ENCODE measurements at places on chromosomes 11 and 22.
A peak's percentile ranks its signal among the peaks of the same experiment; 100 is the strongest.

DNA sequence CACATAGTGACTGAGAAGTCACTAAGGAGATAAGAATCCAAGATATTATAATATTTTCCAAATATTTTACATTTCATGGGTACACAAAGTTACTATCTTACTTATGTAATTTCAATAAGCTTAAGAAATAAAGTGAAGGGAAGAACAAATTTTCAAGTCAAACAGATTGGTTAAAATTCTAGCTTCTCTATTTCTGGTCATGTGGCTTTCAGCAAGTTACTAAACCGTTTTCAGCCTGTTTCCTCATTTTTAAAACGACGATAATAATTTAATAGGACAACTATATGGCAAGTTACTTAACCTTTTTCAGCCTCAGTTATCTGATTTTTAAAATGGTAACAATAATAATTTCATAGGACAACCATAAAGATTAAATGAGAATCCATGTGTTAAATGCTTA, 15.6 kb downstream of the DCUN1D5 start:
- no peak for DNase-seq

DNA sequence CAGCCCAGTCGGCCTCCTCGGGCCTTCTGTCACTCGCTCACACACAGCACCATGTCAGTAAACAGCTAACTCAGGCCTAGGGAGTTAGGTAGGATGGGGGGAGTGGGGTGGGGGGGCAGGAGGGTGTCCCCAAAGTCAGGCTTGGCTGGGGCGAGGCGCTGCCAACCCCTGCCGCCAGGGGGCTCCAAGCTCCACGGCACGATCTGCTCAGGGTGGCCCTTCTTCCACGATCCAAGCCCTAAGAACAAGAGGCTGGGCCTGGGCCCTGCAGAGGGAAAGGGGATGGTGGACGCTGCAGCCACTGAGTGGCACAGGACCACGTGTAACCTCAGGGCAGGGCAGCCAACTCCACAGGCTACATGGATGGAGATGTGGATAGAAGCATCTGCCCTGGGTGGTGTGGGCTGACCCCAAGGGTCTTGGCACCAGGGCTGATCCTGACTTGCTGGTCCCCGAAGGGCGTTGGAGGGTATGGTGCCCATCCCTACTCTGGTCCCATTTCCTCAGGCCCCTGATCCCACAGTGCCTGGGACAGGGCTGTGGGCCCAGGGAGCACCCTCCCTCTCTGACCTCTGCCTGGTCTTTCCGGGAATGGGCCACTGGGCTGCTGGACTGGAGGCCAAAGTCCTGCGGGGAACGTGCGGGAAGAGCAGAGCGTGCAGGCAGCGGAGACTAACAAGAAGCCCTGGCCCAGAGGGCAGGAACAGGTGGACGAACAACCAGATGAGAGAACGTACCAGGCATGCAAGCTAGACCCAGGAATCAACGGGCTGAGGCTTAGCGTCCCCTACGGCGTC, 29.1 kb upstream of the TXNRD2 start:
- DNase-seq = peak; percentile 64

GRCh38 chr11:118628432-118628831, 21.0 kb downstream of the PHLDB1 start:
- DNase-seq = no peak

DNA sequence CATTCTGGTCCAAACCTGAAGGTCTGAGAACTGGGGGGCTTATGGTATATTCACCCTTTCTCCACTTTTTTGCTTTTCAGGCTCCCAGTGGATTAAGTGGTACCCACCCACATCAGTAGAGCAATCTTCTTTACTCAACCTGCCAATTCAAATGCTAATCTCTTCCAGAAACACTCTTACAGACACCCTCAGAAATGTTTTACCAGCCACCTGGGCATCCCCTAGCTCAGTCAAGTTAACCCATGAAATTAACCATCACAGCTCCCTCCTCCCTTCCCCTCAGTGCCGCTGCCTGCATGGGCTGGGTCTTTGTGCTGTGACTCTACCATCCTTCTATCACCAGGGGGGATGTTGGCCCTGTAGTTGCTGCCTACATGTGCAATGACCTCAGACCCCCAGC, 398.7 kb downstream of the BUD13 start:
- no peak for DNase-seq

GRCh38 chr22:27919942-27920755, 1.1 kb upstream of the PITPNB start:
- DNase-seq = no peak

DNA sequence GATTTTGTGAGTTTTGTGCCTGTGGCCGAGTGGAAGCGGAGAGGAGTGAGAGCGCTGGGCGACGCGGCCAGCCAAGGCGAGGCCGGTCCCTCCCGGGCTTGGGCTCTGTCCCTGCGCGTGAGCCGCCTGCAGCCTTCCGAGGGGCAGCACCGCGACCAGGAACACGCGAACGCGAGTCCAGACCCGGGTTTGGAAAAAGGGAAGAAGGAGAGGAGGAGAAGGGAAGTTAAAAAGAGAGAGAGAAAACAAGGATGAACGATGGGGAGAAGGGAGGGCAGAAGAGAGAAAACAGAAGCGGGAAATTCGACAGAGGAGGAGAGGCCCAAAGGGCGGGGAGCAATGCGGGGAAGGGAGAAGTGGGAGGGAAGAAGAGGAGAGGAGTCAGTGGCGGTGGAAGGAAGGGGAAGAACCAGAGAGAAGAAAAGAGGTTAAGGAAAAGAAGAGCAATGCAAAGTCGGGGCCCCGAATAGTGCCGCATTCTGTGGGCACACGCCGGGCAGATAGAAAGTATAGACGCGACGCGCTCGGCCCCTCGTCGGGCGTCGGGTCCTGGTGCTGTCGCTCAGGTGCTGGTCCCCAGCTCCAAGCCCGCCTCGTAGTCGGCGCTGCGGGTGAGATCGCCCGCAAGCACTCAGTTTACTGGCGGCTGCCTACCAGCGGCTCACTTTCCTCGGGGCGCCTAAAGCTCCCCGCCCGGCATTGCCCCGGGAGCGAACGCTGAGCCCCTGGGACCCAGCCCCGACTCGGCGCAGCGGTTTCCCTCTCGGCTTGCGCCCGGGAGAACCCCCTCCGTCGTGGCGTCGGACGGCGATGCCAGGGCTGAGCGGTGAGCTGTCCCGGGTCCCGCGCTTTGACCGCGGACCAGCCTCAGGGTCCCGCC, 2.8 kb upstream of the BARX2 start:
- no peak for DNase-seq

DNA sequence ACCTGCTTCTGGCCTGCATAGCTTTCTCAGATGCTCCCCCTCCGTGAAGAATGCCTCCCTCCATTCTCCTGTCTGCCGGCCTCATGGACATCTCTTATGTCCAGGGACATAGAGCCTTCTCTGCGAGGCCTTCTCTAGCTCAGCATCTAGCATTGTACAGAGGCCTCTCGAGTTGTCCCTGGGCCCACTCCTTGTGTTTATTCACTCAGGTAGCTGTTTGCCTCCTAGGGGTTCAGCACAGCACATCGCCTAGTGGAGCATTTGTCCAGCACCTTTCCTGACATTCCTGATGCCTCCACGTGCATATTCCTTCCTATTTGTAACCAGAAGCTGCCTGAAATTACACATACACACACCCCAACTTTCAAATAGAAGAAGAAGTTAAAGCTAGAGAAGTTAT, 101.3 kb downstream of the TBC1D22A start:
- no peak for DNase-seq

DNA sequence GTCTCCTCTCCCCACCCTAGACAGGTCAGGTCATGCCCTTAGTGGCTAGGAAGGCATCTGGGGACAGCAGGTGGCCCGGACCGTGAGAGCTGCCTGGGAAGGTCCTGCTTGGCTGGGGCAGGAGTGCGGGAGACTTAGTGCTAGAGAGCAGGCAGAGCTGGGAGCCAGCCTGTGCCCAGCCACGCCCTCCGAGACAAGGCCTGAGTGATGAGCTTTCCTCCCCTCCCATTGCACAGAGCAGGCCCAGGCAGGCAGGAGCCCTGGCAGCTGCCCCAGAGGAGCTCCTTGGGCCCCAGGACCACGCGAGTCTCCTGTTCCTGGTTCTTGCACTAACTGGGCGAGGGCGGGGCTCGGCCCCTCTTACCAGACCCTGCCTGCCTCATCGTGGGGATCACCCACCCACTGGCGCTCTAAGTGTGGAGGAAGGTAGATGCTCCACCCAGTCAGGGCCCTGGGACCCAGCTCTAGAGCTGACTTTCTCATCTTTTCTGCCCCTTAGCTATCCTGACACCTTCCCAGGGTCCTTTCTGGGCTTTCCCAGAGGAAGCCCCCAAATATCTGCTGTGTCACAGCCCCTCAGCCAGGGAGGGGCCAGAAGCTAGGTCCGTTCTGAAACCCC, 44.9 kb downstream of the MACROD1 start:
- no peak for DNase-seq

- DNase-seq = no peak
These were observed 16.4 kb downstream of the SPATA19 start for GRCh38 chr11:133828871-133829270.

DNA sequence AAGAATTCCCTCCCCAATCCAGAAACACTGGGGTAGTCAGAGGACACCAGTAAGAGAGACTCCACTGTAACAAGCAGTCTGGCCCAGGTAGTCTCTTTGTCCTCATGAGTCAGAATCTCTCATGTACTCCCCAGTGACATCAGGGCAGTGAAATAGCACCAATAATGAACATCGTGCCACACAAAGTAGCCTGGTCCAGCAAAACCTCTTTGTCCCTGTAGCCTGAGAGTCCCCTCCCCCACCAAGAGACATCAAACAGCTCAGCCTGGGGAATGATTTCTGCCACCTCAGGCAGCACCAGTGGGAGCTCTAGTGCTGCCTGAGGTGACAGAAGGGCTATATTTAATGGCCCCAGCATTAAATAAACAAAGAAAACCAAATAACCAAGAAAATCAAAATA, 88.1 kb downstream of the SBF2 start:
- DNase-seq = no peak

GRCh38 chr11:64459609-64460008, 100.6 kb downstream of the RPS6KA4 start:
- no peak for DNase-seq

GRCh38 chr11:131944736-131945135, 574.3 kb downstream of the NTM start:
- no peak for DNase-seq

DNA sequence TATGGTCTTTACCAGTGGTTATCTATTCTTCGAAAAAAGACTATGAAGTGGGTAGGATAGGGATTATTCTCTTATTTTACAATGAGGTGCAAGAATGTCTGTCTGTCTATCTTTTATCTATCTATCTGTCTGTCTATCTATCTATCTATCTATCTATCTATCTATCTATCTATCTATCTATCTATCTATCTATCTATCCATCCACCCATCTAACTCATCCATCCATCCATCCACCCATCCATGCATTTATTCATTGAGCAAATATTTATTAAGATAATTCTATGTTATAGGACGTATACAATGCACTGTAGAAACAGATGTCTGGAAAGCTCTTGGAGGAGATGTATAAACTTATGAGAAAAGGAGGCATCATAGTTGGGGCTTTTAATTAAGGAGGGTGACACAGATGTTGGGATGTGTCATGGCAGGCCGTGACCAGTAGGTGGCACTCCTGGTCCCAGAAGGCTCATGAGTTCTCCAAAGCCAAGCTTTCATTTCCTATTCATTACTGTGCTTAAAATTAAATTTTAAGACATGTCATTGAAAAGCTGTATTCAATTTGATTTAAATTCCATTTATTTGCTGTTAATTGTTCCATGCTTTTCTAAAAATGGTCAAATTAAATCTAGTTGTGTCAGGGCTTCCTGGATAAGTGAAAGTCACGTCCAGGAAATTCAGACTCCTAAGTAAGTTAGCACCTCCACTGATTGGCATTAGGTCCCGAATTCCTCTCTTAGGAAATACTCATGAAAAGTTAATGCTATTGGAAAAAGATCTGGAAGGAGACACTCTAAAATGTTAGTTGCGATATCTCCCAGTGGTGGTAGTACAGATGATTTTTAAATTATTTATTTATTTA, 19.0 kb upstream of the E2F8 start:
- DNase-seq = peak; percentile 39

GRCh38 chr11:59957094-59957493, 6.7 kb upstream of the OOSP4A start:
- DNase-seq = no peak

GRCh38 chr22:50302564-50302963, 4.9 kb downstream of the PLXNB2 start:
- DNase-seq = no peak

- no peak for DNase-seq
These were observed 121.2 kb downstream of the SIK3 start for GRCh38 chr11:116976941-116977570.

GRCh38 chr22:20436768-20437612, 635 bp downstream of the SCARF2 start:
- DNase-seq = no peak

GRCh38 chr11:68349461-68350249, 37.3 kb downstream of the LRP5 start:
- no peak for DNase-seq

- DNase-seq = no peak
These were observed 33.9 kb downstream of the BCL2L13 start for GRCh38 chr22:17672417-17672991.

DNA sequence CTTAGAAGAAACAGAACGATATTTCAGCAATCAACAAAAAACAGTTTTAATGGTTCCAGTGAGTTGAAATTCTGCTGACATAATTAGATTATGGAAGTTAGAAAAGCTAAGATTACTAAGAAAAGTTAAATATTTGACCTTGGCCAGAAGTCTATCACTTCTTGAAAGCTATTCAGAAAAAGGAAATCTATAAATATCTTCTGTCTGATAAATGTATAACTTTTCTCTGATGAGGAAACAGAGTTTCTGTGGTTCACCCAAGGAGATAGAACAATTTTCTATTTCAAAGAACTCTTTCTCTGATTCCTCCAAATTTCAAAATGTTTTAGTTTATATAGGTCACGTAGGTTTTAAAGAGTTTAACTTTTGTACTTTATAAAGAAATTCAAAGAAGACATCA, 438.4 kb upstream of the CHORDC1 start:
- no peak for DNase-seq

GRCh38 chr11:134332189-134332631, 422 bp downstream of the GLB1L2 start:
- no peak for DNase-seq

- DNase-seq = no peak
These were observed 770 bp downstream of the TSGA10IP start for GRCh38 chr11:65945941-65946558.

- DNase-seq = no peak
These were observed 2.4 kb upstream of the MN1 start for GRCh38 chr22:27803841-27804415.

GRCh38 chr11:77019976-77020595, 14.1 kb upstream of the B3GNT6 start:
- no peak for DNase-seq

GRCh38 chr22:36433318-36434231, 45.8 kb upstream of the MYH9 start:
- DNase-seq = no peak

DNA sequence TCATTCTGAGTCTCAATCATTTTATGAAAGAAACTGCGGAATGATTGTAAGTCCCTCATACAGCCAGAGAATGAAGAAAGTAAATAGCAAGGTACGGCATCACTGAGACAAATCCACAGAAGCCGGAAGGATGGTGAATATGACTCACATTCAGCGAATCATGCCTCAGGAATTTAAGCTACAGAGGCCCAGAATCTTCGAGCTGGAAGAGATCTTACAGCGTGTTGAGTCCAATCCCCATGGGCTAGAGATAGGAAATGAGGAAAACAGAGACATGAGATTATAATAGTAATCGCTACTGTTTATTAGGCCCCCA, 173.2 kb downstream of the KIF18A start:
- no peak for DNase-seq

GRCh38 chr22:21443057-21443734, 24.0 kb upstream of the TMEM191C start:
- no peak for DNase-seq

Data from stimulated activated CD8-positive, alpha-beta memory T cell treated with anti-CD3 and anti-CD28 coated beads, Interleukin-4, amount 100 ng/mL, for 1 hour (primary cell).